Iris pigment epithelial cell (primary cell): ENCODE measurements at places on chromosomes 6 and 20.

GRCh38 chr6:91127752-91128151 lies 540.9 kb upstream of the MAP3K7 start:
- no peak for DNase-seq

DNA sequence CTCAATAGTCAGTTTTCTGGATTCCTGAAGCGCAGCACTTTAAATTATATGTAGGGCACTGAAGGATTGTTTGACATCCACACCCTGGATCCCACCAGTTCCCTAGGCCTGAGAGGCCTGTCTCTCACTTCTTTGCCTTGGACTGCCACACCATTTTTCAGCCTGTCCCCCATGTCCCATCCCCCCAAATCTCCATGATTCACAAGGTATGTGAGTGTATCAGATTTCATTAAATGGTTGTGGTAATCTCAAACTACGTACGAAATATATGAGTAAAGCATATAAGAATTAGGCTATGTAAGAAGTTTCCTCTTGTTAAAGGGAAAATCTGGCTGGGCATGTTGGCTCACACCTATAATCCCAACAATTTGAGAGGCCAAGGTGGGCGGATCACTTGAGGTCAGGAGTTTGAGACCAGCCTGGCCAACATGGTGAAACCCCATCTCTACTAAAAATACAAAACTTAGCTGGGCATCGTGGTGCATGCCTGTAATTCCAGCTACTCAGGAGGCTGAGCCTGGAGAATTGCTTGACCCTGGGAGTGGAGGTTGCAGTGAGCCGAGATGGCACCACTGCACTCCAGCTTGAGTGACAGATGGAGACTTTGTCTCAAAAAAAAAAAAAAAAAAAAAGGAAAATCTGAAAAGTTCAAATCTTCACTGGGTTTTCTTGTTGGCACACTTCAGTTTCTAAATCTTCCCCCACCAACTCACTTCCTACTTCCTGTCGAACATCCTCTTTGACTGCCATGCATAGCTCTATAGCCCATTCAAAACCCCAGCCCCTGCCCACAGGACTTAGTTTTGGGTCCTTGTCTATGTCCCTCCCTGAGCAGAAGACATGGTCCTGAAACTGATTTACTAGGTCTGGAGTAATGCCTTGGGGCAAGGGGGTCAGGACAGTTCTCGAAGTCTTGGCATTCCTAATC lies 97.3 kb upstream of the SHLD1 start:
- peak; percentile 96 for DNase-seq

GRCh38 chr20:57287007-57287880 lies 20.8 kb upstream of the BMP7 start:
- DNase-seq: no peak

GRCh38 chr6:169269180-169270076 lies 15.8 kb upstream of the THBS2 start:
- DNase-seq: peak; percentile 56

DNA sequence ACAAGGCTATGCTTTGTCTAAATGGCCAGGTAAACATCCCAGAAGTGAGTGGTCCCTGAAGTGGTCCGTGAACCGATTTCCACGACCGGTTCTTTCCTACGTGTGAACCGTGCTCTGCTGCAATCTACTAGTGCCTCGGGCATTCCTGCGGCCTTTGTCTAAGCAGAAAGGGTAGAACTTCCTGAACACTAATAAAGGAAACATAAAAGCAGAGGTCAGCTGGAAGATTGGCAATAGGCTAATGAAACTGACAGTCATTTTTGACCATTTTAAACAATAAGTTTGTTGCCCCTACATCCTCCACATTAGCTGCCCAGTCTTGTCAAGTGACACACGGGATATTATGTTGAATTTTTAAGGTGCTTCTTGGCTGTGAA lies 410.0 kb downstream of the PLCB1 start:
- DNase-seq: no peak

DNA sequence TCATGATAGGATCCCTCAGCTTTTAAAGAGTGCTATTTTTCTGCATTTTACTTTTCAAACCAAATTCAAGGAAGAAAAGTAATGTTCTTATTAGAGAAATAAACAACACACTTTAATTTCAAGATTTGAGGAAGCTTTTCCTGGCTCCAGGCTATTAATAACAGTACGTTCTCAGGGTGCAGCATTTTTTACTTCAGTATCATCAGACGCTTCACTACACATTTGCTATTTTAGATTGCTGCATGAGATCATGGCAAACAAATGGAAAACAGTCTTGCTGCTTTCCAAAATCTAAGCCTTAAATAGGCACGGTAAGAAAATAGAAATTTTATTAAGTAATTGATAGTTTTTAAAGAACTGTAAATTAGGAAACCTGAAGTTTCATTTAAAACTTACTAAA lies 253.6 kb upstream of the EXOC2 start:
- peak; percentile 62 for DNase-seq

- DNase-seq: no peak
These were observed 52.4 kb upstream of the MRPS10 start for GRCh38 chr6:42269974-42270510.

GRCh38 chr6:15598273-15598798 lies 64.5 kb downstream of the DTNBP1 start:
- no peak for DNase-seq

DNA sequence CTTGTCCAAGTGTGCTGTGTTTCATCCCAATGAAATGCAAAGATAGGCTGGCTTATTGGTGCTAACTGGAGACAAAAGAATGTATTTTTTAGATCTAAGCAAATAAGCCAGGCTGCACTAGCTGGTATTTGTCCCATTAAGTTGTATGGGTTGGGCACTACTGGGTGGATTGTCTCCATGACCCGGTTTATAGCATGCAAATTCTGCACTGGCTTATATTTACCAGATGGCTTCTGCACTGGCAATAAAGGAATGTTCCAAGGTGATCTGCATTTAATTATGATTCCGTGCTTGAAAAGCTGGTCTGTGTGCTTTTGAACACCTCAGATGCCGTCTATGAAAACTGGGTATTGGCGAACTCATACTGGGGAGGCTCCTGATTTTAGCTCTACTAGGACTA lies 61.4 kb upstream of the MOCS1 start:
- DNase-seq: no peak

DNA sequence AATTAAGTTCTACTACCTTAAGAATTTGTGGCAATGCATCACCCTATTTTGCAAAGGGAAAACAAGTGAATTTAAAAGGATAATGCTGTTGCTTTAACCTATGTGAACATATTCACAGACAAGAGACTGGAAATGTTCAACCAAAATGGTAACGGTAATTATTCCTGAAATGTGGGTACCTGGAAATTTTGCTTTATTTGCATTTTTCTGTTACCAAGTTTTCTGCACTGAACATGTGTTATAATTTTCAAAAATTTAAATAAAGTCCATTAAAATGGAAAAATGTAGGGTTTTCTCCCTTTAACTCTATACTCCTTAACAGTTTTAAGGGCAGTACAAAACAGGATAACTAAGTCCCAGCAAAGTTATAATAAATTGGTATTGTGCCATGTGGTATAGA lies 66.4 kb downstream of the EPB41L2 start:
- no peak for DNase-seq

DNA sequence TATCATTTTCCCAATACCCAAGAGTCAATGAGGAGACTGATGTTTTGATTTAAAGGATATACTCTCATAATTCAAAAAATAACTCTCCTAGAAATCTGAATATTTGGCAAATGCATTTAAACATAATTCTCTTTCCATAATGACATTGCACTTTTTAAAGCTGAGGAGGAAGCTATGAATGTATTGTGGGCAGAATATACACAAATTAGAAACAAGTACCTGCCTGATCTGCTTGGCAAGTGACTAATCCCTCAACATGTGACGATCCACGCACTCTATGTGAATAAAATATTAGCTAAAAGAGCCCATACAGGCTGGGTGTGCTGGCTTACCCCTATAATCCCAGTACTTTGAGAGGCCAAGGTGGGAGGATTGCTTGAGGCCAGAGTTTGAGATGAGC lies 88.3 kb upstream of the CCDC28A start:
- DNase-seq: no peak

DNA sequence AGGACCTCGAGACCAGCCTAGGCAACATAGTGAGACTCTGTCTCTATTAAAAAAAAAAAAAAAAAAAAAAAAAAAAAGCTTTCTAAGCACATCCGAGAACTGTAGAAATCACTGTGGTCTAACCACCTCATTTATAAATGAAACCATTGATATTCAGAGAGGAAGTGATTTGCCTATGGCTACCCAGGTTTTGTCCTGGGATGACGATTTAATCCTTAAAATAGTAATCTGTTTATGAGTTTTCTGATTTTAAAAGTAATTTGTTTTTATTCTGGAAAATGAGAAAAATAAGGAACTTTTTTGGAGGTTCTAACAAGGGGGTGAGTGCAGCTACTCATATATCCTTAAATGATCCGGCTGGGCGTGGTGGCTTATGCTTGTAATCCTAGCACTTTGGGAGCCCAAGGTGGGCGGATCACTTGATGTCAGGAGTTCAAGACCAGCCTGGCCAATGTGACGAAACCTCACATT lies 6.5 kb upstream of the BTN3A2 start:
- DNase-seq: no peak

- no peak for DNase-seq
These were observed 1.3 kb downstream of the BPIFB1 start for GRCh38 chr20:33284284-33284683.

GRCh38 chr6:30743099-30744053 lies 889 bp upstream of the FLOT1 start:
- DNase-seq: peak; percentile 44

GRCh38 chr20:34915131-34915530 lies 38.7 kb downstream of the ACSS2 start:
- no peak for DNase-seq

GRCh38 chr6:73644941-73645591 lies 8.7 kb downstream of the SLC17A5 start:
- DNase-seq: no peak

DNA sequence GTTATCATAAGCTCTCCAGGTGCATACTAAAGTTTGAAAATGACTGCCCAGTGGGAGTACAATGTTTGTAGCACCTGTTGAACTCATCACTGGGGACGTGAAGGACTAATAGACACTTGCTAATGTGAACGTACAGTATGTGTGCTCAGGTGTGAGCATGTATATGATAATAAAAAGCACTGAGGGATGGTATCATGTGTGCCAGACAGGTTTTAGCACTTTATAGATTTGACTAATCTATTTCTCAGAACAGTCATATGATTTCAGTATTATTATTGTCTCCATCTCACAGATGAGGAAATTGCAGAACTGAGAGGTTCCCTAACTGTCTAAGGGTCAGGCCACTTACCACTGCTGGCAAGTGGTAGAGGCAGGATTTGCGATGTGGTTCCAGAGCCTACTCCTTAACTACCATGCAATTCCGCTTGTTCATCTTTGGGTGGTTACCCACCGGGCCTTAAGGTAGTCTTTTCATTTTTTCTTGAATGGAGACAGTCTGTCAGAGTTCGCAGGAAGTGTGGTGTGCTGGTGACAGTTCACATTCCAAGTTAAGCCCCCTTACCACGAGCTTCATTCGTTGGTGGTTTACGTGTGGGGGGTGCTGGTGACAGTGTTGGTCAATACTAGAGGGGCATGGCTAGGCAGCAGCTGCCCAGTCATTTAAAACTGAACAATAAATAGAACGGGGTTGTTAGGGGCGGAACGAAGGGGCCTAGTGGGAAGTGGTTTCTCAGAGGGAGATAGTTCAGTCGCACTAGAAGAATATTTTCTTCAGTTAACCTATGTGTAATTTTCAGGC lies 46.8 kb downstream of the RREB1 start:
- no peak for DNase-seq

DNA sequence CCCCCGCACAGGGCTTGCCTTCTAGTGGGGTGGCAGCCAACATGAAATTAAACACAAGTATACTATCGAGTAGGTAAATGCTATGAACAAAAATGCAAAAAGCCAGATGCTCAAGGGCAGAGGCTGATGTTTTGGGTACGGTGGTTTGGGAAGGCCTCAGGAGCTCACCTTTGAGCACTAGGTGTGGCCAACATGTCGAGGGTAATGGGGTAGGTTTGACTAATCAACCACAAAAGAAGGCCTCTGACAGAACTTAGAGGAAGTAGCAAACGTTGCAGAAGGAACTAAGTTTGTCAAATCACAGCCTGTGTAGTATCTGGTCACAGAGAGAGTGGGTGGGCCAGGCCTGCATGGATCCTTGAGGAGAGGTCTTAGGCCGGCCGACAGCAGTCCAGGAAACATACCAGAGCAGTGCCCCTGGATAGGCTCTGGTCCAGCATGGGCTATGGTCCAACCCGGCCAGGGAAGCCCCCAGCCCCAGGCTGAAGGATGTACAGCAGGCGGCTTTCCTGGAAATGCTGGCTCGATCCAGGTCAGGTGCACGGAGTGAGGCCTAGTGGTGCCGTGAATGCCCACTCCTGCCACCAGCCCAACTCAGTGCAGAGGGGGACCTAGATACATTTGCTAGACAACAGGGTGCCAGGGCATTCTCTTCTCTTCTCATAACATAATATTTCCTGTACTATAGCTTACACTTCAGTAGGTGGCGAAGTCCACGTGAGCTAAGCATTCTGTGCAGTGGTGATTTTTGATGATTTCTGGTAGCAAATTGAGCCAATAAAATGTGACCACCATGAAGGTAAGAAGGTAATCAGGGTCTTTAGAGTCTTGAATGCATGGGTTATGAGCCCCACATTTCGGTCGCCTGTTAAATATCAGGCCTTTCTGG lies 56.3 kb upstream of the CD93 start:
- no peak for DNase-seq

DNA sequence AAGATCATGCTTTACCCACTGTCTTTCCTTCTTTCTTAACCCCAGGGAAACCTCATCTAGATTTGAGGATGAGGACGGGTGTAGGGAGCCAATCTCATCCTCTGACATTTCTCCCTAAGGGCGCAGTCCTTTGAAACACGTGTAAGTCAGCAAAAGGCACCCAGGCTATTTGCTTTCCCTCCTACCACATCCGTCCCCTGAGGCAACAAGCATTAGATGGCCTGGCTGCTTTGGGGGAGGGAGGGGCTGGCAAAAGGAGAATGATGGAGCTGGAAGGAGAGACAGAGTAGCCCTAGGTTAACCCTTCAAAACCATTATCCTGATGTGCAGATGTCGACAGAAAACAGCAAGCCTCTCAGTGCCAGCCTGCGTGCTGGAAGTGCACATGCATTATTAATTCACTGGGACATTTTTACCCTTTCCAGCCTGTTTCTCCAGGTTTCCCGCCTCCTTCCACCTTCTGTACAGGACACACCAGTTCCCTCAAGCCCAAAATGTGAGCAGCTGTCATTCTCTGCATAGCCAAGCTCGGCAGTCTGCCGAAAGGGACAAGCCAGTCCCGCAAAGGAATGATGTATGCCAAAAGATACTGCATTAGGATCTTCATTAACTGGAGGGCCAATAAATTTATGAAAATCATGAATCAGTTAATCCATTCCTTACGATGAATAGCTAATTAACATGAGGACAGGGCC lies 547.2 kb downstream of the CD83 start:
- DNase-seq: no peak

DNA sequence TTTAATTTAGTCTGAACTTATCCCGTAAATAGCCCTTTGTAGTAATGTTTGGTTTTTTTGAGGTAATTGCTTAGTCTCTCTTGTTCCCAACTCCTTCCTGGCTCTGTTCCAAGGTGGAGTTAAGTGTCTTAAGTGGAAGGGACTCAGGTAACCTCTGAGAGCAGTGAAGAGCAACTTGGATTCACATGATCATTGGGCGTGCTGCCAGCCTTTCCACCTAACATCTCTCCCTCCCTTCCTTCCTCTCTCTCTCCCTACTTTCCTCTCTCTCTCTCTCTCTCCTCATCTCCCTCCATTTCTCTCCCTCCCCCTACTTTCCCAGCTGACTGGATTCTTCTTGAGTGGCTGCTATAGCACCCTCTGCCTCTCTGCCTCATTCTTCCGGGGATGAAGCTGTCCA lies 232.9 kb upstream of the SASH1 start:
- DNase-seq: no peak

- no peak for DNase-seq
These were observed at the start of gene SLC17A4 for GRCh38 chr6:25754535-25754934. SLC17A4 (plus strand) TSS chr6:25754742; CDS start chr6:25761963, 7,221 bp downstream.

- DNase-seq: no peak
These were observed 105.5 kb upstream of the EEF1E1 start for GRCh38 chr6:8207869-8208191.
